SK-N-SH treated with all-trans-retinoic acid at 6 μM for 48 hours (cell line): ENCODE measurements at places on chromosomes 13 and 19.

DNA sequence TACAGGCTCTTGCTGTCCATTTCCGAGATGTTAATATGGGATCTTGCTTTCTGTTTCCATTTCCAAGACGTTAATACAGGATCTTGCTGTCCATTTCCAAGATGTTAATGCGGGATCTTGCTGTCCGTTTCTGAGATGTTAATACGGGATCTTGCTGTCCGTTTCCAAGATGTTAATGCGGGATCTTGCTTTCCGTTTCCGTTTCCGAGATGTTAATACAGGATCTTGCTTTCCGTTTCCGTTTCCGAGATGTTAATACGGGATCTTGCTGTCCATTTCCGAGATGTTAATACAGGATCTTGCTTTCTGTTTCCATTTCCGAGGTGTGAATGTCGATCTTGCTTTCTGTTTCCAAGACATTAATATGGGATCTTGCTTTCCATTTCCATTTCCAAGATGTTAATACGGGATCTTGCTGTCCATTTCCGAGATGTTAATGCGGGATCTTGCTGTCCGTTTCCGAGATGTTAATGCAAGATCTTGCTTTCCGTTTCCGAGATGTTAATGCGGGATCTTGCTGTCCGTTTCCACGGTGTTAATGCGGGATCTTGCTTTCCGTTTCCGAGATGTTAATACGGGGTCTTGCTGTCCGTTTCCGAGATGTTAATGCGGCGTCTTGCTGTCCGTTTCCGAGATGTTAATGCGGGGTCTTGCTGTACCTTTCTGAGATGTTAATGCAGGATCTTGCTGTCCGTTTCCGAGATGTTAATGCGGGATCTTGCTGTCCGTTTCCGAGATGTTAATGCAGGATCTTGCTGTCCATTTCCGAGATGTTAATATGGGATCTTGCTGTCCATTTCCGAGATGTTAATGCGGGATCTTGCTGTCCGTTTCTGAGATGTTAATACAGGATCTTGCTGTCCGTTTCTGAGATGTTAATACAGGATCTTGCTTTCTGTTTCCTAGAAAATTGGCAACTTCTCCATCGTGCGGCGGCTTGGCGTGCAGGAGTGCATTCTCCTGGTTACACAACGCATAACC lies 38.3 kb downstream of the PEX11G start:
- ATAC-seq: no peak

- no peak for ATAC-seq
Measured at GRCh38 chr13:43272851-43273250, 249.5 kb downstream of the DNAJC15 start.

GRCh38 chr19:1501200-1501595 lies 10.2 kb downstream of the REEP6 start:
- ATAC-seq: no peak

GRCh38 chr19:37655301-37655688 lies at the start of gene ZFP30:
Gene ZFP30, minus strand, starts transcription at chr19:37655465. Its CDS starts 7,643 bp downstream, at chr19:37647822.
- ATAC-seq: peak; percentile 88

GRCh38 chr13:100428986-100429385 lies 159.6 kb downstream of the GGACT start:
- no peak for ATAC-seq

- ATAC-seq: no peak
Measured at GRCh38 chr19:48490981-48491792, 20.4 kb downstream of the LMTK3 start.

DNA sequence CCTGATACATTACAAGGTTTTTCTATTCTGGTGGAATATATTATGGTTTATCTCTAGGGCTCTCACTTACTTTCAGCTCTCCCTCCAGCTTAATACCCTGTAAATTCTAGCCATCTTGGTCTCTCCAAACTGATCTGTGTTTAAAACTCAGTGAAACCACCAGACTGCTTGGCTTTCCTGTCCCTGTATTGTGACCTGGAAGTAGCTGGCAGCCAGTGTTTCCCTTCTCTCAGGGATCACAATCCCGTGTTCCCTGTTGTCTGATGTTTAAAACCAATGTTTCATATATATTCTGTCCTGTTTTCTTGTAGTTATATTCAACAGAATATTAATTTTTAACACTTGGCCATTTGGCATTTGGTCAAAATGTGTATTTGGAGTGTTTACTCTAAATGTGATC lies 8.0 kb downstream of the AKAP11 start:
- ATAC-seq: no peak

DNA sequence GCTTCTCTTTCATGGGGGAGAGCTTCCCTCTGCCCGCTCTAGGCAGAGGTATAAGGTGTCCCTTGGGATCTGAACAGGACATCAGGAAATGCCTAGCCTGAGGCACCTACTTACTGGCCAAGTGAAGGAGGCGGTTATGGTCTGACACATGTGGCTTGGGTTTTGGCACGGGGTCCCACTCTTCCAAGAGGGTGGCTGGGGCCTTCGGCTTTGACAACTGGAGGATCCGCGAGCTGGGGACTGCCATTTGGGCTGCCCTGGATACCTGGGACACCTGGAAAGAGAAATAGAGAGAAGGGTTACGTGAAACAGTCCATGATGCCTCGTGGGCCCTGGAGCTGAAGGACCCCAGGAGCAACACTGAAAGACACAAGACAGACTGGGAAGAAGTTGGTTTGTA lies 22.4 kb upstream of the MIER2 start:
- ATAC-seq: no peak

GRCh38 chr19:34688592-34688991 lies 11.1 kb downstream of the ZNF302 start:
- ATAC-seq: no peak

DNA sequence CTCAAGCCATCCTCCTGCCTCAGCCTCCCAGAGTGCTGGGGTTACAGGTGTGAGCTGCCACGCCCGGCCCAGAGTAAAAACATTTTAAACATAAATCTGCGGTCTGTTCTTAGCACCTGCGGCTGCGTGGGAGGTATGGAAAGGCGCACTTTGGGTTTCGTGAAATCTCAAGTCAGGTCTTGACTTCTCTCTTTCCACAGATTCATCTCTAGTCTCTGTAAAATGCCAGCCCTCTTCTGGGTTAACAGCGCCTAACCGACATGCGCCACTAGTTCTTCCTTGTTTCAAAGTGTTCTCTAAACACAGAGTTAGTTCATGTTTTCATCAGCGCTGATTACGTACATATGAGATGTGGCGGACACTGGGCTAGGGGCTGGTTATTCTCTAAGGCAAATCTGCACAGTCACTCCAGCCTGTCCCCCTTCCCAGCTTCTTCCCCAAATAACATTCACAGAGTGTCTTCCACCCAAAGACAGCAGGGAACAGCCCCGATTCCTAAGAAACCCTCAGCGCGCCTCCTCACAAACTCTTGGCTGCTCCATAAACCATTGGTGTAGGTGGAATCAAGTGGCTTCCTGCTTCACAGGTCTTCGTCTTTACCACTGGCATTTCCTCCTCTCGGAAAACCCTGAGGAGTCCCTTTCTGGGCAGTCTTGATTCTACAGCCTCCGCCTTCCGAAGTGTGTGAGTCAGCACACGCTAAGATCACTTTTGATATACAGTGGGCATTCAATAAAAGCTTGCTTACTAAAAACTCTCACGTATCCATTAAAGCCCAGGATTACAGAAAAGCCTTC lies 1.4 kb downstream of the PARP4 start:
- ATAC-seq: peak; percentile 79

- no peak for ATAC-seq
Measured at GRCh38 chr13:66402066-66402465, 828.1 kb downstream of the PCDH9 start.

GRCh38 chr19:16772841-16773240 lies 53.2 kb downstream of the NWD1 start:
- ATAC-seq: no peak

DNA sequence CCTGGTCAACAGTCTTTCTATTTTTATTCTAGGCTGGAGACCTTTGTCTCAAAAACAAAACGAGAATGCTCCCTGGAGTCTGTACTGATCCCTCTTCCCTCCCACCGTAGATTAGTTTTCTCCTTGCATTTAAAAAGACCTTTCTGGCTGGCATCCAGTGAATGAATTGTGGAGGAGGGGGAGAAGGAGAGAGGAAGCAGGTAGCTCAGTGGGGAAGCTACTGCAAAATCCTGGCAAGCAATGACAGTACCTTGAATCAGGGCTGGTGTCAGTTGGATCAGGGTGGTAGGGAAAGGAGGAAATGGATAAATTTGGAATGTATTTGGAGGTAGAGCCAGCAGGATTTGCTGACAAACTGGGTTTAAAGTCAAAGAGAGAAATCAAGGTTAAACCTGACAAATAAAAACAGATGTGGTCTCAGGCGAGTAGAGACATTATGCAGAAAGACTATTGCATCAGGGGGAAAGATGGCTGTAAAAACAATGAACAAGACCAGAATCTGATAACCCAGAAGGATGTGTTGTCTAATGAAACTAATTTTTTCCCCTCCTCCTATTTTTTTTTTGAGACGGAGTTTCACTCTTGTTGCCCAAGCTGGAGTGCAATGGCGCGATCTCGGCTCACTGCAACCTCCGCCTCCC lies 3.5 kb upstream of the CYP2S1 start:
- no peak for ATAC-seq
